ENCODE measurements at places on chromosomes 2 and 18.
A peak's percentile ranks its signal among the peaks of the same experiment; 100 is the strongest.

DNA sequence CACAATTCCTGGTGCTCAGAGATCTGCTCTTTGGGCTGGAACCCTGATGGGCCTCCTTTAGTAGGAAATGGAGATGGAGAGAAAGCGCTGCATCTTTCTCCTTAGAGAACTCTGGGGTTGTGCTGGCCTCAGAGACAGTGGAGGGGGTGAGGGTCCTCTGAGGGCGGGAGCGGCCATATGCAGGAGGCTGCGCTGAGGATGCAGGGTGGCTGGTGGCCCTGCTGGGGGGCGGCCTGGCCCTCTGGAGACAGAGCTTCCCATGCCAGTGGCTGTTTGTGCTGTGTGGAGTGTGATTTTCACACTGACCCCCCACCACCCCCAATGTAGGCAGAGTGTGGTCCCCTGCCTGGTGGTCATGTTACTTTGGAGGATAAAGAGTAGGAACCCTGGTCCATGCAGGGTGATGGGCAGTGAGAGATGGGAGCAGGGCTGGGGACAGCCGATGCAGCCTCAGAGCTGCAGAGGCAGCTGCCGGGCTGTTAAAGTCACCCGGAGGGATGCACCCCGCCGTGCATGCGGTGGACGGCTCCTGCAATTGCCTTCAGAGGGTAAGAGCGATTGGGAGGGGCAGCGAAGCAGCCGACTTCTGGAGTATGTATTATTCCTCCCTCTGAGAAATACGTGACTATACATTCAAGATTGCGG is 194.6 kb downstream of the FAM210A start:
- DNase-seq = no peak

GRCh38 chr2:175536059-175536458 is 354.5 kb upstream of the ATP5MC3 start:
- no peak for DNase-seq

DNA sequence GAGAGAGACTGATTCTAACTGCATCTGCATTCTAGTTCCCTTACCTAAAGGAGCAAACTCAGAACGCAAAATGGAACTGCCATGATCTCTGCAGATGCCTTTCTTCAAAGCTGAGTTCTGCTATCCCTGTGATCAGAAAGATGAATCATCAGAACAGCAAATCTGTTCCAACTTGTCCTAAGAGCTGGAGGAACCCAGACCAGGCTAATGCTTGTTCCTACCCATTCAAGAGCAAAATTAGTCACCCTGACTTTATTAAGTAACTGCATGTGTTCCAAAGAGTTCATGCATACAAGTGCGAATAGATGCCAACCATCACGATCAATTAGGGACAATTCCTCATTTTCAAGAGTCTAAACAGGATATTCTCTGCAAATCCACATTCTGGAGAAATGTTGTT is 46.5 kb downstream of the MBP start:
- no peak for DNase-seq

GRCh38 chr2:65232636-65233035 is 5.0 kb downstream of the ACTR2 start:
- DNase-seq = no peak

DNA sequence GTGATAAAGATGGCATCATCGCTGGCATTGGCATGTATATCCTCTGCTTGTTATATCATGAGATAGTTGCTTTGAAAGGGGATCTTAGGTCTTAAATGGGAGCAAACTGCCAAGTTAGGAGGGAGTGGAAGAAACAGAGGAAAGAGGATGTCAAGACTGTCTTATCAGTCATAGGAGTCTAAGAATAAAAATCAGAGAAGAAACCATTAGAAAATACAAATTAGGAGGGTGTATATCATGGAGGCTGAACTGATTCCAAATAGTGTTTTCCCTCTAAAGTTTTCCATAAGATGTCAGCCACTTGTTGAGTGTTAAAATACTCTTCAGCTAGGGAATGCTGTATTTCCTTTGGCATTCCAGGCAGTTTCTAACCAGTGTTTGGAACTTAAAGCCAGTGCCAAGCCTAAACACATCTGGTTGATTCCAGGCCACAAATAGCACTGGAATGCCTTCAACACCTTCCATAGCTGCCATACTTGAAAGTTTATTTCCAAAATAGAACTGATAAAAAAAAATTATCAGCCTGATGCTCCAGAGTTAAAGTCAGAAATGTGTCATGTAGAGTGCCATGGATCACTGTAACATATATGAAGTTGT is 129.4 kb downstream of the ZEB2 start:
- DNase-seq = no peak

DNA sequence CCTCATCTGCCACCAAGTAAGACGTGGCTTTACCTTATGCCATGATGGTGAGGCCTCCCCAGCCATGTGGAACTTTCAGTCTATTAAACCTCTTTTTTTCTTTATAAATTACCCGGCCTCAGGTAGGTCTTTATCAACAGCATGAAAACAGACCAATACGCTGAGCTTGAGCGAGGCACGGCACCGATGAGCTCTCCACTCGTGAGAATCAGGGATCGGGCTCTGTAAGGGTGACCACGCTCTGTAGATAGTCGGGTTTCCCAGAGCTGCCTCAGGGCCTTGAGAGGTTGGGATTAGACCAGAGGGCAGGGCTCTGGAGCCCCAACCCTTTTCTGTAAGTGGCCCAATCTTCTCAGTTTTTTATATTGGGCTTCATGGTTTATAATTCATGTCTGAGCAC is 360.3 kb upstream of the MYT1L start:
- no peak for DNase-seq

DNA sequence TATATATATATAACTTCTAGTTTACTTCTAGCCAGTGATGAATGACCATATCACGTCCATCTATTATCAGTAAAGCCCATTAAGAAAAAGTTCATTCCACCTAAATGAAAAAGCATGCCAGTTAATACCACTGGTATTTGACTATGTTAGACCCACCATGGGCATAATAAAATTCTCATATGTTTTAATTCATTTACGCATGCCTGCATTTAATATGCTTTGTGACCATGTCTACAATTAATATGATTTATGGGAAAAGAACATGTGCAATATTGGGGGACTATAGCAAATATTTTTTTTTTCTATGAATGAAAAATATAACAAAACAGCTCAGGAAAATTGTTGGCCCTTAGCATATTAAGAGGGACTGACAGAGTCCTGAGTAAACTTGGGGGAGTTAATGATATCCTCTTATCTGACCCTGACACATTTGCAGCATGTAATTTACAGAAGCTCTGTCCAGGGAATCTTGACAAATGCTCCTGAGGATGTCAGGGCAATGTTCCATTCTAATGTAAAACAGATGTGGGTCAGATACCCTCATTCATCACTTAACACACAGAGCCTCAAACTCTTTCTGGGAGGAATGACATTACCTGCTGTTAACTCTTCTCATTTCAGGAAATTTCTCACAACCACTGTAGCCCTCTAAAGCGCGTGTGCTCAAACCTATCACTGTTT is 90.6 kb downstream of the PAX3 start:
- no peak for DNase-seq

- DNase-seq = no peak
Measured at GRCh38 chr18:55306359-55307024, 281.5 kb downstream of the TCF4 start.

DNA sequence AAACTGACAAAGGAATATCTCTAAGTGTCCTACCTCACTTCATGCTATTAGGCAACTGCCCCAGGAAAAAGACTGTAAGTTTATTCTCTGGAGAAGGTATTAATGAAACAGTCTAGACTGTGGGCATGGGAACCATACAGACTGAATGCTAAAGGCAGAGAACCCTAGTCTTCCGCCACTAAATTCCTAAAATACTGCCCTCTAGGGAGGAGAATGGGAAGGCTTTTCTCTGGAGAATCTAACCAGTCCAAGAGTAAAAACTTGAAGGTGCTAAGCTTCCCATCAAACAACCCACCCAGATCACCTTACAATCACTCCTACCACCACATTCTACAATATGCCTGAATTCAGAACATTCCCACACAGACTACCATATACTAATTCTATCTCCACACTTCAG is 3.4 kb downstream of the SRBD1 start:
- DNase-seq = no peak

DNA sequence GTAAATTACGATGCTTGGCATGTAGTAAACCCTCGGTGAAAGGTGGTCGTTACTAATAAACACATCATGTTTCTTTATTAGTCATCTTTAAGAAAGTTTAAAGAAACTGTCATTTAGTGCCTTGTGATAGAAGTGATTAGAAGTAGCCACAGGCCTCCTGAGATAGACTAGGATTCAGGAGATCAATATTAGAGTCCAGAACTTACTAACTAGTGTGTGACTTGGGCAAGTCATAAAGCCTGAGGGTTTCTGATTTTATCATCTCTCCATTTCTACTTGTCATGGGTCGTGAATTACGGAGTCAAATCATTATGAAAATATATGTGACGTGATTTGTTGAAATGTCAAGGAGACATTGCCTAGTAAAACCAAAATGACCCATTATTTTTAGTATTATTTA is 6.7 kb downstream of the RPE start:
- DNase-seq = no peak

- peak; percentile 45 for DNase-seq
Measured at GRCh38 chr18:54671291-54671881, 80.3 kb downstream of the DYNAP start.
